ENCODE measurements at places on chromosomes 1 and 21.
A peak's percentile ranks its signal among the peaks of the same experiment; 100 is the strongest.

- no peak for DNase-seq
- no peaks in the 10 kb centered on the region for H3K36me3 ChIP-seq
- no peak overlapping the region for H3K4me3 ChIP-seq
- no peaks in the 10 kb centered on the region for H3K27me3 ChIP-seq
- peaks cover 22% of the 10 kb centered on the region for H3K4me1 ChIP-seq
- H3K27ac ChIP-seq: no peak overlapping the region
These were observed 3.1 kb upstream of the DMBX1 start for GRCh38 chr1:46486432-46487015.

- H3K27me3 ChIP-seq: no peaks in the 10 kb centered on the region
- no peak for DNase-seq
- H3K4me3 ChIP-seq: no peak overlapping the region
- no peaks in the 10 kb centered on the region for H3K4me1 ChIP-seq
- H3K36me3 ChIP-seq: no peaks in the 10 kb centered on the region
These were observed 5.1 kb upstream of the TIAM1 start for GRCh38 chr21:31349208-31349607.

DNA sequence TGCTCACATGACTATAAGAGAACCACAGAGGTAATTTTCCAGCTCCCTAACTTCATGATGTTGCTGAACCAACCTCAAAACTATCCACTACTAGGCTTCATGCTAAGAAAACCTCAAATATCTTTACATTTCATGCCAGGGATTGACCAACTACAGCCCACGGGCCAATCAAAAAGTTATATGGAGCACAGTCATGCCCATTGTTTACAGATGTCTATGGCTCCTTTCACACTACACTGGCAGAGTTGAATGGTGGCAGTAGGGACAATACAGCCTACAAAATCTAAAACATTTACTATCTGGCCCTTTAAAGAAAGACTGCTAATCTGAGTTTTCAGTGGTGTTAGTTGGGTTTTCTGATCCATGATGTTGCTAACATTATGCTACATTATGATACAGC is 154.8 kb downstream of the TM2D1 start:
- H3K4me3 ChIP-seq: no peak overlapping the region
- H3K36me3 ChIP-seq: no peaks in the 10 kb centered on the region
- no peaks in the 10 kb centered on the region for H3K4me1 ChIP-seq
- H3K27ac ChIP-seq: no peak overlapping the region

DNA sequence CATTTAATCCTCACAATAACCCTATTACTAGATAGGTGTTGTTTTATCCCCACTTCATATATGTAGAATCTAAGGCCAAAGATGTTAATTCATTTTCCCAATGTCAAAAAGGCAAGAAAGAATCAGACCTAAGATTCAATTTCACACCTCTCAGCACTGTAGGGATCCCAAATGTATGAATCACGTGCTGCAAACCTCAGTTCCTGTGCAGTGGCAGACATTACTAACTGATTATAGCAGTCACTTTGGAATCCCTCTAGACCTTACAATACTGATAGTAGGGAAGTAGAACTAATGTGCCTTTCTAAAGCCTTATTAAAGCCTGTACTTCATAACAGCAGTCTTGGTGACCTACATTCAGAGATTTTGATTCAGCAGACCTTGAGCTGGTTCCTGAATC is 2.3 kb downstream of the C1orf87 start:
- no peak overlapping the region for H3K27ac ChIP-seq
- no peak overlapping the region for H3K4me3 ChIP-seq
- H3K36me3 ChIP-seq: no peaks in the 10 kb centered on the region
- DNase-seq: no peak

DNA sequence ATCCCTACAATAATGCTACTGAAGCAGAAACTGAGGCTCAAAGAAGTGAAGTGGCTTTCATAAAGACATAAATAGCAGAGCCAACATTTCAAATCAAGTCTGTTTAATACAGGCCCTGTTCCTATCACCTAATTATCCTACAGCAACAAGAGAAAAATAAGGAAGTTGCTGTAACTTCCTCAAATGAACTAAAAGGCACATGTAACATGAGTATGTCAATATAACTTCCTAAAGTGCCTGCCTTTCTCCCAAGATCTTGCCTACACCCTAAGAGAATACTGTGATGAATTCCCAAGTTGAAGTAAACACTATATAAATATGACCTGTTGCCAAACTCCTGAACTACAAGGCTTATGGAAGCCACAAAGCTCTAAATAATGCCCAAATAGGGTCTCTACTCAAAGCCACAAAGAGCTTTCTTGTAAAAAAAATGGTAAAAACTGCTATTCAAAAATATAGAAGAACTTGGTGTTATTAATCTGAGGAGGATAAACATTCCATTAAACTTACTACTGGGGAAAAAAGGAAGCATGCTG is 8.6 kb downstream of the BEND5 start:
- H3K36me3 ChIP-seq: peaks cover 7% of the 10 kb centered on the region
- no peak overlapping the region for H3K4me3 ChIP-seq
- H3K27me3 ChIP-seq: no peaks in the 10 kb centered on the region
- H3K27ac ChIP-seq: no peak overlapping the region
- peaks cover 16% of the 10 kb centered on the region for H3K4me1 ChIP-seq

GRCh38 chr1:93612510-93612909 is 69.1 kb downstream of the BCAR3 start:
- H3K27ac ChIP-seq: peak overlapping the region; percentile 86
- no peak for DNase-seq
- no peaks in the 10 kb centered on the region for H3K36me3 ChIP-seq
- peaks cover 73% of the 10 kb centered on the region for H3K4me1 ChIP-seq
- no peaks in the 10 kb centered on the region for H3K27me3 ChIP-seq
- peak overlapping the region; percentile 76 for H3K4me3 ChIP-seq

- peaks cover 2% of the 10 kb centered on the region for H3K36me3 ChIP-seq
- H3K27ac ChIP-seq: no peak overlapping the region
- H3K27me3 ChIP-seq: no peaks in the 10 kb centered on the region
- H3K4me3 ChIP-seq: no peak overlapping the region
- H3K4me1 ChIP-seq: no peaks in the 10 kb centered on the region
These were observed 108.1 kb downstream of the ATP1B1 start for GRCh38 chr1:169214598-169214997.

- DNase-seq: no peak
- no peaks in the 10 kb centered on the region for H3K4me1 ChIP-seq
- no peaks in the 10 kb centered on the region for H3K27me3 ChIP-seq
- H3K4me3 ChIP-seq: no peak overlapping the region
- H3K27ac ChIP-seq: no peak overlapping the region
These were observed 61.3 kb upstream of the PLD5 start for GRCh38 chr1:242585616-242586359.

DNA sequence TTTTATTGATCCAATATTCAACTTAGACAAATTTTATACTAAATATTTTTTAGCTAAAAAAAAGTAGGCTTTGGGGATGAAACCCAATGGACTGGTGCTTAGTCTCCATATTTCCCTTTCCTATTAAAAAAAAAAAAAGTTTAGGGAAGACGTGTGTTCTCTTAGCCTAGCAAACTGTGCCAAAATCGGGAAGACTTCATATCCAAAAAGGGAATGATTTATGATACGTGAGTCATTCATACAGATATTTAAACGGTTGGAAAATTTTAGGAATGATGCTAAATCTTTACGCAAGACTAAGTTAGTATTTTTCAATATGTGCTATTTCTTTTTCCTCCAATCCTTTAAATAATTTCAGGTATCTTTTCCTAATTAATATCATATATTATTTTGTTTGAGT is 50.7 kb downstream of the SPATA17 start:
- no peaks in the 10 kb centered on the region for H3K27me3 ChIP-seq
- H3K36me3 ChIP-seq: no peaks in the 10 kb centered on the region
- DNase-seq: no peak
- H3K27ac ChIP-seq: no peak overlapping the region

DNA sequence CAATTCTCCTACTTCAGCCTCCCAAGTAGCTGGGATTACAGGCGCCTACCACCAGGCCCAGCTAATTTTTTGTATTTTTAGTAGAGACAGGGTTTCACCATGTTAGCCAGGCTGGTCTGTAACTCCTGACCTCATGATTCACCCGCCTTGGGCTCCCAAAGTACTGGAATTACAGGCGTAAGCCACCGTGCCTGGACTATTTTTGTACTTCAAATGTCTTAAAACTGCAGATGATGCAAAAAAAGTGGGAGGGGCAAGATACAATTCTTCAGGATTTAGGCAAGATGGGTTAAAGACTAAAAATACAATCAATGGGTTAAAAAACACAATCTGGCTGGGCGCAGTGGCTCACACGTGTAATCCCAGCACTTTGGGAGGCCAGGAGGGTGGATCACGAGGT is 4.7 kb downstream of the SCAF4 start:
- no peak for DNase-seq
- no peak overlapping the region for H3K4me3 ChIP-seq
- H3K27me3 ChIP-seq: no peaks in the 10 kb centered on the region
- peaks cover 35% of the 10 kb centered on the region for H3K4me1 ChIP-seq
- no peaks in the 10 kb centered on the region for H3K36me3 ChIP-seq

GRCh38 chr1:87200875-87201638 is 127.6 kb upstream of the LMO4 start:
- no peak overlapping the region for H3K4me3 ChIP-seq
- H3K36me3 ChIP-seq: no peaks in the 10 kb centered on the region
- no peak overlapping the region for H3K27ac ChIP-seq
- H3K27me3 ChIP-seq: no peaks in the 10 kb centered on the region

All from psoas muscle (tissue), 8 donors.